GM03348 (cell line): ENCODE measurements at places on chromosomes 12 and 14.
A peak's percentile ranks its signal among the peaks of the same experiment; 100 is the strongest.

DNA sequence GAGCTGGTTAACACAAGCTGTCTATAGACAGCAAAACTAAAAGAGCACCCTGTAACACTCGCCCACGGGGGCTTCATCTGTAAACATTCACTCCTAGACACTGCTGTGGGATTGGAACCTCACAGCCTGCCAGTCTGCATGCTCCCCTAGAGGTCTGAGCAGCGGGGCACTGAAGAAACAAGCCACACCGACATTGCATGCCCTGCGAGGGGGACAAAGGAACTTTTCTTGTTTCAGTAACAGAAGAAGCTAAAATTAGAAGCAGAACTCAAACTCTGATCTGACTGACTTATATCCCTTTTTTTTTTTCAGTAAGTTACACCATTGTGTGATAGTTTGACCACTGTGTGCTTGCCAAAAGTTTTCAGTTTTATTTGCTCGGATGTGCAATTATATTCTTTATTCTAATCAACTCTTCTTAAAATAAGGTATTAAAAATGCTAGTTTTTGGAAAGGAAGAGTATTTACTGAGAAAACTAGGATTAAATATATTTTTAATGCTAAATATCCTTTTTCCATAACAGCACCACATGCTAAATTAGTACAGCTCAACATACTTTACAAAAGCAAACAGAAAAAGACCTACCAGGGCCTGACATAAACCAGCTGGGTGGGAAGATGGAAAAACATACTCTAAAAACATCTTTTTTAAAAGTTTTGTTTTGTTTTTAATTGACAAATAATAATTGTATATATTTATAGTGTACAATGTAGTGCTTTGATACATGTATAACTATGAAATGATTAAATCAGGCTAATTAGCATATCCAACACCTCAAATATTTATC, 100.2 kb downstream of the EPS8 start:
- no peak for DNase-seq

DNA sequence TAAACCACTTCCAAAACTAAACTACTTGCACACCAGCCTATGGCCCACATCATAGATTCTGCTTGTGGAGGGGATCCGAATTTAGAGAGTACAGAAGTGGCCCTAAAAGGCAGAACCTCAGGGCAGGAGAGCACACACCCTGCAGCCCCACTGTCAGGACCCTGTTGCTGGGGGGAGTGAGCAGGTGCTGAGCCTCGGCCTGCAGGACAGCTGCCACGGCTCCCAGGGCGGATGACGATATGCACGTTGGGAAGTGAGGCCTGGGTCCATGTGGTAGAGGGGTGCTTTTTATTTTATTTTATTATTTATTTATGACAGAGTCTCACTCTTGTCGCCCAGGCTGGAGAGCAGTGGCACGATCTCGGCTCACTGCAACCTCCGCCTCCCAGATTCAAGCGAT, 73.5 kb downstream of the TNFAIP2 start:
- DNase-seq = no peak

DNA sequence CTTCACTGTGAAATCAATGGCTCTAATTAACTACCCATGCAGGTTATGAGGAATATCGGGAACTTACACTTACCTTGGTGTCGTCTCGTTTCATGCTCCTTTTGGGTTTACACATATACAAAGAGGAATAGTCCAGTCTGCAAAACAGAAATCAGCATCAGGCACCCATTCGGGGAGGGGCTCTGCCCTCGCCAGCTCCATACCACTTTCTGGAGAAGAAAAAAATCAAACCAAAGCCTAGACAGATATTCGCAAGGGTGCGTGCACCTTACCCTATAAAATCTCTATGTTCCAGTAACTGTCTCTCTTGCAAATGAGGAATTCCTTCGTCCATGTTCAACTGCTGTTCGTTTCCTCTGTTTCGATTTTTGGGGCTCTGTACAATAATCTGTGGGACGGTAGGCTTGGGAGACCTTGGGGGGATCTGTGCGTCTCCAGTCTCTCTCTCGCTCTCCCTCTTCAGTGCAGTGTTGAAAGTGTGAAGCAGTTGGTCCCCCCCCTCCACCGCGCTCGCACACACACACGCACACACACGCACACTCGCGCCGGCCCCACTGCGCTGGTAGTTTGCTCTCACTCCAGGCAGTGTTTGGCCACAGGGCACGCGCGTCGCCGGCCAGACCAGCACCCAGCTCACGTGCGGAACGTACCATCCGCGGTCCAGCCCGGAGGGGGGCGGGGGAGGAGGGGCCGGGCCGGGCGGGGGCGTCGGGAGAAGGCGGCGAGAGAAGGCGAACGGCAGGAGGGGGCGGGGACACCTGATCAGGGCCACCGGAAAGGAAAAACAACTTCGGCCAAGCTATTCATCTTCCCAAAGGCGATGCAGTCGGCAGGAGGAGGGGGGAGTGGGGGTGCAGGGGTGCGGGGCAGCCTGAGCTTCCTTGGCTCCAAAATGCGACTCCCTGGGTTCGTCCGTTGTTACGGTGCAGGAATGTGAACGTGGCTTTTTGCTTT, at the start of gene BHLHE41:
TSS of gene BHLHE41 (minus strand) at position 592 of the 954 bp plus-strand sequence. CDS start at position 334, 258 bp downstream.
- peak; percentile 82 for DNase-seq

DNA sequence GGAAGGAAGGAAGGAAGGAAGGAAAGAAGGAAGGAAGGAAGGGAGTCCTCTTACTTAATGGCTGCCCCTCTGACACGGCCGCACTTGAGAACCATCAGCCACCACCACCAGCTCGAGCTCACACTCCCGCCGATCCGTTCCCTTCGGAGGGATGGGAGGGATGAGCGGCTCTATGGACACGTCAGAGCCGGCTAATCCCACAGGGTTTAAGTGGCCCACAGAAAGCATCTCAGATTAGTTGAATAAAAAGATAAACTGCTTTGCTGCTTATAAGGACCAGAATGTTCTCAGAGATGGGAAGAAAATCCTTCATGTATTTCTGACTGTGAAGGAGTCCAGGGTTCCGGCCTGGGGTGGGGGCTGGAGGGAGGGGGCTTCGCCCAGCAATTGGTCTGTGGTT, 31.1 kb downstream of the PRIMA1 start:
- DNase-seq = no peak

DNA sequence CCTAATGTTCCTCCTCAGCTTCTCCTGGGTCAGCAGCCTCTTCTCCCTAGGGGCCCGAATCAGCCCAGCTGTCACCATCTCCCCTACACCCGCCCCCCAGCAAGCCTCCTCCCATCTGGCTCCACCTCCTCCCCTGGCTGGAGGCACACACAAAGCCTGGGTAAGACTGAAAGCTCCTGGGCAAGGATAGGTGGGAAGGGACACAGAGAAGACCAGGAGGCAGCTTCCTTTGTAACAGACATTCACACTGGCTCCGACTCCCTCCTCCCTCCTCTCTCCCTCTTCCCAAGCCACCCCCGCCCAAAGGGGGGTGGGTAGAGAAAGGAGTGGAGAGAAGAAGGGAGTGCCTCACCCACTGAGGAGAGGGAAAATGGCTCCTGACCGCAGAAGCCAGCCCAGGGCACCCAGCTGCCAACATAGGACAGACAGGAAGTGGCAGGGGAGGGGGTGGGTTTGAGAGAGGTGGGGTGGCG, 4.0 kb downstream of the CHD4 start:
- peak; percentile 63 for DNase-seq

DNA sequence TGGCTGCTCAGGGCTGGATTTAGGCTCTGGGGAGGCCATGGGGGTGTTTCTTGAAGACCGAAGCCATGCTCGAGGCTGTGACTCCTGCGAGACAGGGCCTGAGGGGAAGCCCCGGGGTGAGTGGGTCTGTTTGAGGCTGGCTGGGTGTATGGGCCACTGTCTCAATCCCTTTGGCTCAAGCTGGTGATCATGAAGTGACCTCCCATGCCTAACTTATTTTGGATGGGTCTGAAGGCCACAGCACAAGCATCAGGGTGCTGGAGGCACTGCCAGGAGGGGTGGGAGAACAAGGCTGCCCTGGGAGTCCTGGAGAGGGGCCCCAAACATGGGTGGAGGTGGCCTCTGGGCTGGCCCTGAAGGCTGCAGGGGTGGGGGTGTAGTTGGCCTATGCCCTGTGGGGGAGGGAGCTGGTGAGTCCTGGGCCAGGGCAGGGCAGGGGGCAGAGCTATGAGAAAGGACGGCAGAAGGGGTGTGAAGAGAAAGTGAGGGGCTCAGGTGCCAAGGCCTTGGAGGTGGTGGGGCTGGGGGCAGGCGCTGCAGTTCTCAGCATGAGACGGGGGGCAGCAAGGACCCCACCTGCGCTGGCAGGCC, 100.9 kb downstream of the KIF26A start:
- DNase-seq = no peak
